PC-9 (cell line): ENCODE measurements at places on chromosomes 7 and 10. TPM values are rescaled to one million over a fixed set of nuclear protein-coding genes. Genes with fewer than 3 reads are reported as not detected.
A peak's percentile ranks its signal among the peaks of the same experiment; 100 is the strongest.

GRCh38 chr7:158973440-158973839 is 117.1 kb downstream of the DYNC2I1 start:
- no peaks in the 10 kb centered on the region for H3K36me3 ChIP-seq
- DNase-seq = no peak
- H3K27me3 ChIP-seq = peaks cover 37% of the 10 kb centered on the region
- H3K4me3 ChIP-seq = no peak overlapping the region
- H3K4me1 ChIP-seq = no peaks in the 10 kb centered on the region
- no peak overlapping the region for H3K27ac ChIP-seq

GRCh38 chr10:4813023-4813422 is 13.0 kb upstream of the AKR1E2 start:
- H3K4me3 ChIP-seq = no peak overlapping the region
- H3K27me3 ChIP-seq = no peaks in the 10 kb centered on the region
- no peaks in the 10 kb centered on the region; the same call in 1 of the 2 replicates for H3K4me1 ChIP-seq
- H3K27ac ChIP-seq = no peak overlapping the region
- DNase-seq = peak; percentile 28
- H3K36me3 ChIP-seq = no peaks in the 10 kb centered on the region

DNA sequence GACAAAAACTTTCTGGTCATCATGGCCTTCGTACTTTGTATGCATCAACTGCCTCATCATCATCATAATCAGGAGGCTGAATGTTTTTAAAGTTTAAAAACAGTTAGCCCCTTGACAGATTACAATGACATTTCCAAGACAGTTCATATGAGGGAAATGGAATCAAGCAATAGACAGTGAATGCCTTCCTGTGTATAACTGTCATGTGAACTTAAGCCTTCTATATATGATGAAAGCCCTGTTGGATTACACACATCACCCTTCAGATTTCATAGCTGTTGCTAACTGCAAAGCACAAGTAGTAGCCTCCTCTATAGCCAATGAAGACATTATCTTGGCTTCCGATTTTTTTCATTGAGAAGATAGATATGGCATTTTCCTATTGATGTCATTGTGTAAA is 154.0 kb downstream of the PLXDC2 start:
- no peak overlapping the region for H3K27ac ChIP-seq
- no peaks in the 10 kb centered on the region for H3K36me3 ChIP-seq
- no peak overlapping the region for H3K4me3 ChIP-seq
- no peaks in the 10 kb centered on the region for H3K27me3 ChIP-seq

DNA sequence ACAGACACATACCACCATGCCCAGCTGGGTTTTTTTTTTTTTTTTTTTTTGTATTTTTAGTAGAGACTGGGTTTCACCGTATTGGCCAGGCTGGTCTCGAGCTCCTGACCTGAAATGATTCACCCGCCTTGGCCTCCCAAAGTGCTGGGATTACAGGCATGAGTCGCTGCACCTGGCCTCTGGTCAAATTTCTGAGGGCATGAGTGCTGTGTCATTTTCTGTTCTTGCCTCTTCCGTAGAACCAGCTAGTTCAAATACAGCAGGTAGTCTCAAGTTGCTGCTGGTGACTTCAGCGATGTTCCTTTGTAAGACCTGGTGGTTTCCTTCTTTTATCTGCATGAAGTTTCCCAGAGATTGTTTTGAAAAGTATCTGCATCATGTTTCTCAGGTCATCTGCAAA is 134.8 kb upstream of the SHH start:
- peaks cover 54% of the 10 kb centered on the region for H3K4me1 ChIP-seq
- peak; percentile 81 for DNase-seq
- peak overlapping the region; percentile 46 for H3K27ac ChIP-seq

Gene PTPRZ1
- total RNA-seq = 0.28 and 0.37 TPM in 2 replicates

GRCh38 chr10:56547163-56547562 is 186.1 kb upstream of the ZWINT start:
- no peaks in the 10 kb centered on the region for H3K36me3 ChIP-seq
- H3K27me3 ChIP-seq = no peaks in the 10 kb centered on the region
- no peaks in the 10 kb centered on the region for H3K4me1 ChIP-seq
- no peak for DNase-seq
- no peak overlapping the region for H3K4me3 ChIP-seq

- H3K36me3 ChIP-seq = no peaks in the 10 kb centered on the region
- H3K27ac ChIP-seq = no peak overlapping the region
- no peak overlapping the region for H3K4me3 ChIP-seq
- no peak for DNase-seq
- no peaks in the 10 kb centered on the region for H3K27me3 ChIP-seq
- H3K4me1 ChIP-seq = no peaks in the 10 kb centered on the region
Measured at GRCh38 chr10:61452151-61452651, 980 bp downstream of the TMEM26 start.

Gene PLXDC2
- total RNA-seq = not detected in 2 replicates

Gene AKR1D1
- total RNA-seq = not detected in 2 replicates
